ENCODE measurements at places on chromosomes 13 and 19.

DNA sequence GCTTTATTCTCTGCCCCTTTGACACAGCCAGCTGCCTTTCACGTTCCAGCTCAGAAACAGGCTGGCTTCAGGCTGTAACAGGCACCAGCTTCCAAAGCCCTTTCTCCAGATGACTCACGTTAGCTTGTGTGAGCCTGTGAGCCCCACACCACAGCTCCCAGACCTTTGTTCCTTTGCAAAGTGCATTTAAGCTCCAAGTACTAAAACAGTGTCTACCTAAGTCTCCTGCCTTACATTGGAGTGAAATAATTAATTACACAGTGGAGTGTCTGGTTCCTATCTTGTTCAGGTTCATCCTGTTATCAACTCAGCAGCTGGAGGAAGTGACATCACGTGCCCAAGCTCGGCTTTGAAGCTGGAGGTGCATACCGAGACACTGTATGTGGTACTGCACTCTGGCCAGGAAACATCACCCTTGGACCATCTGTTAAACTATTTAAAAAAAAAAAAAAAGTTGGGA is 475.8 kb downstream of the FOXO1 start:
- peak; percentile 19 for DNase-seq

GRCh38 chr13:71789693-71790329 is 77.2 kb downstream of the DACH1 start:
- no peak for DNase-seq

- DNase-seq = no peak
Observed at GRCh38 chr19:28869459-28869858, 343.5 kb downstream of the UQCRFS1 start.

- no peak for DNase-seq
Observed at GRCh38 chr13:94323764-94324758, 155.4 kb downstream of the DCT start.

- no peak for DNase-seq
Observed at GRCh38 chr13:26677156-26677555, 83.4 kb downstream of the GPR12 start.

DNA sequence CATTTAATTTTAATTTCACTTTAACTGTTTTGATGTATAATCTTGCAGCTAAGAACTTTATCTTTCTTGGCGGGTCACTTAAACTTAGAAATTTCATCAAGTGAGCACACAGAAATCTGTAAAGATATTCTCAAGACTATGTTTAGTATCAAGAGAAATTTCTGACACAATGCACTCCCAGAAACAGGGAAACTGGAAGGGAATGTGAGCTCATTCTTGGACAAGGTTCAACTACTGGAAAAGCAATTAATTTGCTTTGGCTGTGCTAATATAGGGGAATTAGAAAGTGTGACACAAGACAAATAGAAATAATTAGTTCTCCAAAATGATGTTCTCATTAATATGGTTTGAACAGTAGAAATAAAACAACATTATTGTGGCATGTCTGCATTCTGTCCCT is 402.3 kb downstream of the DACH1 start:
- DNase-seq = no peak

GRCh38 chr19:24054044-24054935 is 32.7 kb upstream of the ZNF254 start:
- DNase-seq = no peak

- no peak for DNase-seq
Observed at GRCh38 chr13:105814219-105814901, 721.1 kb downstream of the EFNB2 start.

GRCh38 chr19:13842291-13843103 is 34.4 kb upstream of the NANOS3 start:
- DNase-seq = no peak

GRCh38 chr19:52689843-52690368 is 44.9 kb downstream of the ZNF611 start:
- no peak for DNase-seq

DNA sequence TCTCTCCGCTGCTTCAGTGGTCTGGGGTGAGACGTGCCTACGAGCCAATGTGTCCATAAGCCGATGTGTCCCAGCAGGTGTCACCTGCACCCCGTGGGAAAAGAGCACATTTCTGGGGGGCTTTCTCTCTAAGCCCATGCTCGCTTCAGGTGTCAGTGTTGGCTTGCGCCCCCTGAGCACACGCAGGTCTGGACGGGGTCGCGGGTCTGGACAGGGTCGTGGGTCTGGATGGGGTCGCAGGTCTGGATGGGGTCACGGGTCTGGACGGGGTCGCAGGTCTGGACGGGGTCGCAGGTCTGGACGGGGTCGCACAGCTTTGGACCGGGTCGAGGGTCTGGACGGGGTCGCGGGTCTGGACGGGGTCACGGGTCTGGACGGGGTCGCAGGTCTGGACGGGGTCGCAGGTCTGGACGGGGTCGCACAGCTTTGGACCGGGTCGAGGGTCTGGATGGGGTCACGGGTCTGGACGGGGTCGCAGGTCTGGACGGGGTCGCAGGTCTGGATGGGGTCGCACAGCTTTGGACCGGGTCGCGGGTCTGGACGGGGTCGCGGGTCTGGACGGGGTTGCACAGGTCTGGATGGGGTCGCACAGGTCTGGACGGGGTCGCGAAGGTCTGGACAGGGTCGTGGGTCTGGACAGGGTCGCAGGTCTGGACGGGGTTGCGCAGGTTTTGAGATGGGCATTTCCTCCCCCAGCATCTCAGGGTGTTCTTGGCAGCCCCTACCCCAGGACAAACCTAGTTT is 24.5 kb upstream of the TFDP1 start:
- no peak for DNase-seq

GRCh38 chr13:111156421-111156820 is 41.3 kb downstream of the ARHGEF7 start:
- DNase-seq = no peak

GRCh38 chr19:48152551-48152950 is 17.6 kb downstream of the LIG1 start:
- no peak for DNase-seq

GRCh38 chr19:7534531-7535046 is 928 bp upstream of the PNPLA6 start:
- no peak for DNase-seq

DNA sequence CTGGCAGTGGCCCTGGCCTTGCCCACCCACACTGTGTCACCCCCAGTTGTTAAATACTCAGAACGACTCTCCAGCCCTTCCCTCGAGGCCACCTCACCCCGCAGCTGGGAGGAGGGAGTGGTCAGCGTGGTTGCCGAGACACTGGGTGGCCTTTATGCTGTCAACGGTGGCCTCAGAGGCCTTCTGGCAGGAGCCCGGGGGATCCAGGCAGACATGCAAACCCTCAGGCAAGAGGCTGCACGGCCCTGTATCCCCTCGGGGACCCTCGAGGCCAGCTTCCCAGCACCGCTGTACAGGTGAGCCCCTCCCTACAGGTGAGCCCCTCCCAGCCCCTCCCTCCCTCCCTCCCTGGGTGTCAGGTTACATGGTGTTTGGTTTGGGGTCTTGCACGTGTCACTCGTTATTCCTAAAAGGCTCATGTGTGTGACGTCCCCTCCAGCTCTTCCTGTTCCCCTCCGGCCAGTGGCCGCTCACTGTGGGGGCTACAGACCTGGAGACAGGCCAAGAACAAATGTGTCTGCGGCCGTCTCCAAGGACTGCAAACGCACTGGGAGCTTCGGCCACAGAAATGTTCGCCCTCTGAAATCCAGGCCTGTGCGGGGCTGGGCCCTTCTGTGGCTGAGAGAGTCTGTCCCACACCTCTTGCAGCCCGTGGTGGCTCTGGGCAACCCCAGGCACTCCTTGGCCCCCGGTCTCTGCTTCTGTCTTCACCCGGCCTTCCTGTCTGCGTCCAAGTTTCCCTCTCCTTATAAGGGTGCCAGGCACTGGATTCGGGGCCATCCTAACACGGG is at the start of gene TEKTIP1:
Gene TEKTIP1 (plus strand): TSS at position 210 of the 791 bp plus-strand sequence. CDS start 4 bp downstream, at position 214.
- no peak for DNase-seq

GRCh38 chr19:41433171-41433570 is 6.0 kb upstream of the B3GNT8 start:
- DNase-seq = no peak

GRCh38 chr13:20142023-20142926 is 18.6 kb downstream of the GJA3 start:
- DNase-seq = no peak

DNA sequence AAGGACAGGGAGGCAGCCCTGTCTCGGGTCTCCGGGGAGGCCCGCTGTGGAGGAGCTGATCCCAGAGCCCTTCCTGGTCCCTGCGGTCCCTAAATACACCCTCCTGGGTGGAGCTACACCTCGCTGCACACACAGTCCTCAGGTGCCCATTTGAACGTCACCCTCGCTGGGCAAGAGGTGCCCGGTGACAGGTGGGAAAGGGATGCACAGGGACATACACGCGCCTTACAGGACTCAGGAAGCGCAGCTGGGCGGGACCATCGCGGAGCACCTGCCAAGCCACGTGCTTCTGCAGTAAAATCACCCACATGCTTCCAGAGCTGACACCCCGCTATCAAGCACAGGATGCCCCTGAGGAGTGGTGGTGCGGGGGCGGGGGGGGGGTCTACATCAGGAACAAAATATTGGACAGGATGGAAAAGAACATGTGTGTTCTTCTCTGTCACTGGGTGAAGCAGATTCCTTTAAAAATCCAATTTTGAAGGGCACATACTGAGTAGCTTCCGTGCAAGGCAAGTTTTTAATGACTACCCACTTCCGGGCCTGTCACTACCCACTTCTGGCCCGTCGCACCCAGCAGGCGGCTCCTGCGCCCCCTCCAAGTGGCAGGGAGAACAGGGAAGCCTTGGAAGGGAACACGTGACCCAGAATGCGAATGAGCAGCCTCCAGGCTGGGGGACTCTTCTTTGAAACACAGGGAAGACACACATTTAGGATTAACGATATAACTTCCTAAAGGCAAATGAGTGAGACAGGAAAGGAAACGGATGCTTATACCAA is 78.9 kb downstream of the COL4A1 start:
- DNase-seq = no peak

DNA sequence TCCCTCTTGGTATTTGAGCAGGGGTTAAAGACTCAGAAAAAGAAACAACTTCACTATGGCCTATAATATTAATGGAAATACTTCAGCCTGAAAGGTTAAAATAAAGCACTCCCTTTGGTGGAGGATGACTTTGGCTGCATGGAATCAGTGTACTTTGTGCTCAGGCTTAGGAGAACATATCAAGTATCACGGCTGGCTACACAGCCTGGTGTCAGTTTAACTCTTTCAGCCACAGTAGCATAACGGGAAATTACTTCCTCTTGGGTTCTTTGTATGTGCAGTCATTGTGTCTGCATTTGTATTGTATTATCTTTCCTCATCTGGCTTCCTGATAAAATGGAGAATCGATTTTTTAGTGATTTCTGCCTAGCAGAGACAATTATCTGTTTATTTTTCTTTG is 239.0 kb downstream of the GGACT start:
- DNase-seq = no peak

DNA sequence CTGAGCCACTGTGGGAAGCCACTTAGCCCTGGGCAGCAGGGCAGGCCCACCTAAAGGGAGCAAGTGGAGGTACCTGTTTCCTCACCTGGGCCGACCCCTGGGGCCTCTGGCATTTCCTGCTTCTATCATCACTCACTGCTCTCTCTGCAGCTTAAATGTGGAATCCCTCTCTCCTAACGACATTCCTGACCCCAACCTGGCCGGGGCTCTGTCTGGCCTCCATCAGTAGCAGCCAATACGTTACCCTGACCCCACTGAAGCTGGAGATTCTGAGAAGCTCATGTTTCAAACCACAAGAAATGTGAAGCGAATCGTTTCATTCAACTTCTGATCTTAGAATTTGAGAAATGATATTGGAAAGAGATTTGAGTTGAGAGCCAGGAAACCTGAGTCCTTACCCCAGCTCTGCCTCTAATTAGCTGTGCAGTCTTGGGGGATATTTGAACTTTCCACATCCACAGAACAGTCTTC is 39.9 kb downstream of the DOCK9 start:
- DNase-seq = no peak

GRCh38 chr13:112532837-112533745 is 54.9 kb downstream of the TUBGCP3 start:
- no peak for DNase-seq

DNA sequence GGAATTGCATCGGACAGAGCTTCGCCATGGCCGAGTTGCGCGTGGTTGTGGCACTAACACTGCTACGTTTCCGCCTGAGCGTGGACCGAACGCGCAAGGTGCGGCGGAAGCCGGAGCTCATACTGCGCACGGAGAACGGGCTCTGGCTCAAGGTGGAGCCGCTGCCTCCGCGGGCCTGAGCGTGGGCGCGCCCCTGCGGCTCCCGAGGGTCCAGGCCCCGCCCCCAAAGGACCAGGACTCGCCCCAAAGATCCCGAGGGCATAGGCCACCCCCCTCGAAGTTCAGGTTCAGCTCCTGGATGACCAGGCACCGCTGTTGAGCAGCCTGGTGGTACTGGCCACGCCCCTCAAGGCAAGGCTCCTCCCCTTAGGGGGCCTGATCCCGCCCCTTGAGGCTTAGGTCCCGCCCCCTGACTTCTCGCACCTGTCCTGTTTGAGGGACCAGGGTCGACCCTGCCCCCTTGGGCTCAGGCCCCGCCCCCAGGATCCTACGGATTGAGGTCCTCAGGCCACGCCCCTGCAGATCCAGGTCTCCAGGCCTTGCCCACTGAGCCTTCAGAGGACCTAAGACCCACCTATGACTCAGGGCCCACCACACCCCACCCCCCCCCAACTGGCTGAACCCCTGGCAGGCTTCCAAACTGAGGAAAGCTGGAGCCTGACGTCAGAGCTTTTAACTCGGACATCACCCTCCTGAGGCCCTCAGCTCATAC is 43.1 kb downstream of the CYP4F22 start:
- DNase-seq = no peak

DNA sequence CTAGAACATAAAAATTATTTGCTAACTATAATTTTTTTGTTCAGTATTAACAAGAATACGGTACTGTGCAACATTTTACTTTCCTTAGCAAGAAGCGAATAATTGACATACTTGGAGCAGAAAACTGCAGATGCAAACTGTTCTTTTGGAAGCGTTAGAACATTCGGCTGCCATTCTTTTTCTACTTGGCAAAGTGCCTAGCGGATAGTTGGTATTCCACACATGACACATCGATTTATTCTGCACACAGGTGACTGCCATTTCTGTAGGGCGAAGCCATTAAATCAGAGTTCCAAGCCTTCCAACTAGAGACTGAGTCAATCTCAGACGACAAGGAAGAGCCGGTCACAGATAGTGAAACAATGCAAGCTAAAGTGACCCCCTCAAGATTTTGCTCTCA is 117.4 kb downstream of the TRPC4 start:
- DNase-seq = no peak

- DNase-seq = no peak
Observed at GRCh38 chr19:16309643-16310042, 15.0 kb upstream of the KLF2 start.

GRCh38 chr13:31214435-31214834 is 14.7 kb downstream of the B3GLCT start:
- DNase-seq = no peak

- no peak for DNase-seq
Observed at GRCh38 chr13:96533408-96533807, 443.5 kb downstream of the HS6ST3 start.

- DNase-seq = no peak
Observed at GRCh38 chr13:39955560-39955959, 300.1 kb downstream of the COG6 start.
